ENCODE measurements at places on chromosomes 2 and 18.

DNA sequence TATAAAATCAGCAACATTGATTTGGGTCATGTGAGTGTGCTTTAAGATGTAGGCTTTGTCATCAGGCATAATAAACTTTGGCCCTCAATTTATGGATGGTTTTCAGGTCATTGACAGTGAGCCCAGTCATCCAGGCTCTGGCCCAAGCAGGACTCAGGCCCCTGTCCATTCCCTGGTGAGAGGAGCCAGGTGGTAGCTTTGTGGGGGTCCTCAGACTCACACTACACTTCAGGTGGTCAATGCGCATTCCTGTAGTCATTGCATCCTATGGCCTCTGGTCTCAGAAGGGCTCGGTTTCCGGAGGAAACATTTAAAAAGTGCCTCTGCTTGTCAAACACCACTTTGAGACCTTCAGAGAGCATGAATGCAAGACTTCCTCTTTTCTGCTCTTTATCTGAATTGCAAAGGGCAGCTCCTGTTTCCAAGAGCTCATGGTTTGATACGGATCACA lies 20.2 kb downstream of the LGALSL start:
- no peak for DNase-seq

GRCh38 chr2:79831961-79832360 lies 319.1 kb downstream of the CTNNA2 start:
- no peak for DNase-seq

GRCh38 chr2:166647935-166648334 lies 153.9 kb upstream of the SCN7A start:
- DNase-seq, result no peak

- no peak for DNase-seq
Measured at GRCh38 chr2:234426616-234427015, 70.3 kb downstream of the ARL4C start.

All from effector memory CD4-positive, alpha-beta T cell (primary cell).